Vagina (tissue), 2 donors: ENCODE measurements at places on chromosomes 7 and 10.

DNA sequence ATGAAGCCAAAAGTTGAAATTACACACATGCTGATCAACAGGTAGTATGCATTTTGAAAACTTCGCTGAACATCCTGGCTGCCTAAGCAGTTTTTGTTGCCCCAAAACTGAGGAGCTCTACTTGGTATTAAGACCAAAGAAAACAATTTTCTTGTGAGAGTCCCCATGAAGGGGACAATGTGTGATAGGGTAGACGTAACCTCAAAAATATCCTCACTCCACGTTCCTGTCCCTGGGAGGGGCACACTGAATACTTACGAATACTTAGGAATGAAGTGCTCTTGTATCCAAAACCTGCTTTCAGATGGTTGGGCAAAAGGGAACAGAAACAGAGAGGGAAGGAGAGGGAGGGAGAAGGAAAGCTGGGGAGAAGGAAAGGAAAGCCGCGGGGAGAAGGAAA lies 24.7 kb downstream of the CCDC6 start:
- no peak for DNase-seq

- DNase-seq, result peak; percentile 93
These were observed 49.0 kb upstream of the TMEM72 start for GRCh38 chr10:44862006-44862751.

- no peak for DNase-seq
These were observed 35.8 kb downstream of the FOXP2 start for GRCh38 chr7:114450431-114450830.

- no peak for DNase-seq
These were observed 84.8 kb upstream of the AGBL3 start for GRCh38 chr7:134901389-134902020.

DNA sequence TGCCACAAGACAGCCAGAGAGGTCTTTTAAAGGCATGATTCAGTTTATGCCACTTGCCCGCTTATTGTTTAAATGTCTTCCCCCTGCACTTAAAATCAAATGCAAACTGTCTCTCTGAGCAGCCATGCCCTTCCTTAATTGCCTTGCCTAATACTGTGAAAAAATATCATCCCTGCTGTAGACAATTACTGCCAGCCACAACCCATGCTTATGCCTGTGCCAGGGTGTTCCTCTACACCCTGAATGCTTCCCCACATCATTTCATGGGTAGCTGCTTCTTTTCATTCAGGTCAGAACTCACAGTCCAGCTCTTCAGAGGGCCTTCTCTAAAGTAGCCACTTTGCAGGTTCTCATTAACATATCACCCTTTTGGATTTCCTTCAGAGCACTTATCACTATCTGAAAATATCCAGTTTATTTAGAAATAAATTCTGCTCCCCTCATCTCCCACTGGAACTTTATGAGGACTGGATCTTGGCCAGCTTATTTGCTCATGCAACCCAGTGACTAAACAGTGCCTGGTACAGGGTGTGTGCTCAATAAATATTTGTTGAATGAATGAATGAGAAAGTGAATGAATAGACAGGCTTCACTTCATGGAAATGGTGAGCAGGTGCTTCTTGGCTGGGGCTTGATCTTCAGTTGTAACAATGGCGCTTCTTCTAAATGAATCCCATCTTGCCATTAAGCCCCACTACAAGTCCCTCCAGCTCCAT lies 162.4 kb upstream of the MDFIC start:
- no peak for DNase-seq

DNA sequence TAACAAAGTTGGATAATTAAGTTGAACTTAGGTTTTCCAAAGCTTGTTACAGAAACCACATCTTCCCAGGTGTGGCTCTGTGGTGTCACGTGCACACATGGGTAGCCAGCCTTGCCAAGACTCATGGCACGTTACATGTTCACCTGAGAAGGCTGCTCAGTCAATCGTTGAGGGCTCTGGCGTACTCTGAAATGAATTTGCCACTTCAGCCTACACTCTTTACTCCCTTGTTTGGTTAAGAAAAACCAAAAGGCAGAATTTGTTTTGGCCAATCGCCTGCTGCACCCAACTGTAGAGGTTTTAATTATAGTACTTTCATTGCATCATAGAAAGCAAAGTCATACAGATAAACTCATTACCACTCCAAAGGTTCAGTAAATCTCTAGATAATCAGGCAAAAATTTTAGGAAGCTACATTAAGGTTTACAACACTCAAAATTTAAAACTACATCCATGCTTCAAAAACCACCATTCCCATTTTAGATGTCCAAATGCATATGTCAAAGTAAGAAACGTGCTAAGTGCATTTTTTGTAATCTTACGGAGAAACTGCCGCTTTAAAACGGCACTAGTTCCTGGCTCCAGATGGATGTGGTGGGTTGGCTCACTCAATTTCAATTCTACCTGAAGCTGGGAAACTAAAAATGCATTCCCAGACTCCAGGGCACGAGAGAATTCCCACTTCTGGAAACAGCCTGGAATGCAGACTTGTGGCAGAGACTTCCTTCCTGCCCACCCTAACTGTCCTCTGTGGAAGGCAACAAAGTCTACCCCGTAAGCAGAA lies 88.4 kb downstream of the DIP2C start:
- DNase-seq, result no peak

DNA sequence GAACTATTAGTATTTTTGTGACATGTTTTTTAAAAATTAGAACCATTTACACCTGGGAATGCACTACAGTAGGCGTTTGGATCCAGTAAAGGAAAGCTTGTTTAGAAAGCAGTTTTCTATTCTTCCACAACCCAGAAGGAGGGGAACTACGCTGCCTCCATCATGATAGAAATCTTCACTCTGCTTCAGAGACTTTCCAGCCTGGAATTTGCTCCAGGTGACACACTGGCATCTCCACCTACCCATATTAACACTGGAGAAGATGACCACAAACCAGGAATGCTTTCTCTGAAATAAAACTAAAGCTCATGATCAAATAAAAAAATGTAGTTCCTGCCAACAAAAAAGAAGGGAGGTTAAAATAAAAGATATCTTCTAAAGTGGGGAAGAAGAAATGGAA lies 66.3 kb downstream of the ARHGAP22 start:
- DNase-seq, result no peak

GRCh38 chr7:121547544-121548092 lies 151.5 kb upstream of the FAM3C start:
- DNase-seq, result no peak

- no peak for DNase-seq
These were observed 150.8 kb upstream of the NPS start for GRCh38 chr10:127398140-127398970.

- no peak for DNase-seq
These were observed 9.0 kb downstream of the PIK3CG start for GRCh38 chr7:106874076-106874475.

GRCh38 chr7:94906065-94906851 lies 1.1 kb upstream of the PPP1R9A start:
- DNase-seq, result no peak

- no peak for DNase-seq
These were observed 2.6 kb downstream of the MBL2 start for GRCh38 chr10:52769966-52770365.

DNA sequence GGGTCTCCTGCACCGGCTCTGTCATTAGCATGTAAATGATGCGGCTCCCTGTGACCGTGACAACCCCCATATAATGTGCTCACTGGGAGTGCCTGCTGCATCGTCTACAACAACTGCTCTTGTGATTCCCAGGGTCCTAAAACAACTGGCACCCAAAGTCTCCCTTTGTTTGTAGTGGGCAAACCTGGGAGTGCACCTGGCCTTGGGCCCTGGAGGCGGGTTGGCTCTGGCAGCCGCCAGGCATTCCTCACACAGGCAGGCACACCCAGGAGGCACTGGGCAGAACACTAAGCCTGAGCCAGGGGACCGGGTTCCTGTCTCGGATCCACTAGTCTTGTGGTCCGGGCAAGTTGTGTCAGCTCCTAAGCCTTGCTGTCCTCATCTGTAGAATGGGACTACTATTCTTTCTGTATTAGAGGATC lies 115.5 kb upstream of the GPR26 start:
- DNase-seq, result peak; percentile 70

DNA sequence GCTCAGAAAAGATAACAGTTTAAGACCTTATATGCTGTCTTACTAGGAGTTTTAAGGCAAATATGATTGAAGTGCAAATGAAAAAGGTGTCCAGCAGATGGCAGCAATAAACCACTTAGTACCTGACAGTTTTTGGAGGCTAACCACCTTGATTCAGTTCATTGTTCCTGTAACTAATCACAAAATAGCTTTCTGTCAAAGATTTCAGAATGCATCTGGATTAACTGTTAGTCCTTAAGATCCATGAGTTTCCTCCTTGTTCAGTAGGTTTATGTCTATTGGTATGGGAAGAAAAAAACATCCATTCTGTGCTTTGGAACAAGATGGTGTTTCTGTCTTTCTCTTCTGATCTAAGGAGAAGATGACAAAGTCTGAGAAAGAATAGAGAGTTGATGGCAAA lies 46.6 kb downstream of the CCSER2 start:
- no peak for DNase-seq

- DNase-seq, result peak; percentile 81
These were observed 284 bp downstream of the CXCL12 start for GRCh38 chr10:44384601-44385025.

GRCh38 chr7:90817151-90817550 lies 221.0 kb downstream of the CDK14 start:
- no peak for DNase-seq

- no peak for DNase-seq
These were observed 10.0 kb downstream of the HHEX start for GRCh38 chr10:92699518-92700381.

GRCh38 chr7:101824440-101824839 lies 7.0 kb downstream of the CUX1 start:
- DNase-seq, result no peak

GRCh38 chr7:132480534-132480933 lies 95.7 kb downstream of the PLXNA4 start:
- DNase-seq, result no peak

GRCh38 chr10:133034092-133034491 lies 53.6 kb upstream of the ADGRA1 start:
- DNase-seq, result no peak

- no peak for DNase-seq
These were observed 2.0 kb downstream of the SRI start for GRCh38 chr7:88217675-88218428.

DNA sequence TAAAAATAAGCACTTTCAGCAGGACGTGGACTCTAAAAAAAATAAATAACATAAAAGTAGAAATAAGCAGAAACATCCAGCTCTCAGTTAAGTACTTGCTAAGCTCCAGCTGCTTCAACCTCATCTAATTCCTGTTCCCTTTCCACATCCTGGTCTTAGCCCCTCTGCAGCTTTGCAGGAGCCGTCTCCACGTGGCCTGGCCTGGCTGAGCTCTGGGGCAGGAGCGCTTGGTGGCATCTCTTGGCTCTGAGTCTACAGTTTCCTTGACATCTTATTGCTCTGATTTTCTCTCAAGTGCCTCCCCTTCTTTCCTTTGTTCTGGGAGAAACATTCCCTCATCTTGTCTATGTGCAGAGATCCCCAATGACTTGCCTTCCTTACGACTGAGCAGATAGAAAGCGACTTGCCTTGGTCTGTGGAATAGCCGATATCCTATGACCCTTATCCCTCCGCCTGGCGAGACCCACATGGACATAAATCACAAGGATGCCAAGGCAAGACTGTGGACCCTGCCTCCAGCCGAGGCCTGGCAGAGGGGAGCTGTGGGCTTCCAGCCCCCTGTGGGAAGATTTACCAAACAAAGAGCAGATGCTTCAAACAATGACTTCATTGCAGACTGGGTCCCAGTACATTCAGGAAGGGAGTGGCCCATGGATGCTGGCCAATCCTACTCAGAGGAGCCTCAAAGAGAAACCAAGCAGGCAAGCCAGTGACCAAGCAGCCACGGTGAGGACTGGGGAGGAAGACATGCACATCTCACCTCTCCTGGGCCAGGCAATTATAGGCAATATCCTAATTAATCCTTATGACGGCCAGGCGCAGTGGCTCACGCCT lies 61.9 kb downstream of the SPOCK2 start:
- DNase-seq, result no peak

- DNase-seq, result no peak
These were observed 72.3 kb upstream of the STEAP1B start for GRCh38 chr7:22572292-22572691.

GRCh38 chr7:155322530-155322929 lies 24.9 kb downstream of the INSIG1 start:
- DNase-seq, result no peak

DNA sequence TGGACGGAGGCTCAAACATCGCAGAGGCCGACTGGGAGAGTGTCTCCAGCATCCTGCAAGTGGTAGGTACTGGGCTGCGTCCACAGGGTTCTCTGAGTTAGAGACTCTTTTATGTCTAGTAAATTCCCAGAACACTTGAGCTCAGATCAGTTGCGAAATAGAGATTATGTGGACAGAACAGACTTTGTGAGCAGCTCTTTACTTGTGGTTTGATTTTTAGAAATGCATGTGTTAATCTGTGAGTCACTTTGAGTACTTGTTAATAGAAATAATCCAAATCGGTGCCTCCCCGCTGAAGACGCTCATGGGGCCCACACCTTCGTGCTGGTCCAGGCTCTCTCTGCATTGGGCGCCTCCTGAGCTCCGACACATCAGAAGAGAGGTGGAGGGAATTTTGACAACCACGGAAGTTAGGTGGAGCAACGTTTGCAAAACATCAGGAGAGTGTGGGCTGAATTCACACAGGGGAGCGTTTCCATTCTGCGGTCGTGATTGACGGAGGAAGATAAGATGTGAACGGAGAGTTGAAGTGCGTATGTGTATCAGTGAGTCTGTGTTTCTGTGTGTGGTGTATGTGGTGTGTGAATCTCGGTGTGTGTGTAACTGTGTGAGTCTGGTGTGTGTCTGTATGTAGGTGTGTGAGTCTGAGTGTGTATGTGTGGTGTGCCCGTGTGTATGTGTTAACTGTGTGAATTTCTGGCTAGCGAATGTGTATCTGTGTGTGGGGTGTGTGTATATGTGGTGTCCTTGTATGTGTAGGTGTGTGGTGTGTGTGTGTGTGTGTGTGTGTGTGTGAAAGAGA lies 32.1 kb downstream of the PFKP start:
- DNase-seq, result no peak

GRCh38 chr7:142592664-142593063 lies 156.6 kb upstream of the PRSS1 start:
- no peak for DNase-seq

DNA sequence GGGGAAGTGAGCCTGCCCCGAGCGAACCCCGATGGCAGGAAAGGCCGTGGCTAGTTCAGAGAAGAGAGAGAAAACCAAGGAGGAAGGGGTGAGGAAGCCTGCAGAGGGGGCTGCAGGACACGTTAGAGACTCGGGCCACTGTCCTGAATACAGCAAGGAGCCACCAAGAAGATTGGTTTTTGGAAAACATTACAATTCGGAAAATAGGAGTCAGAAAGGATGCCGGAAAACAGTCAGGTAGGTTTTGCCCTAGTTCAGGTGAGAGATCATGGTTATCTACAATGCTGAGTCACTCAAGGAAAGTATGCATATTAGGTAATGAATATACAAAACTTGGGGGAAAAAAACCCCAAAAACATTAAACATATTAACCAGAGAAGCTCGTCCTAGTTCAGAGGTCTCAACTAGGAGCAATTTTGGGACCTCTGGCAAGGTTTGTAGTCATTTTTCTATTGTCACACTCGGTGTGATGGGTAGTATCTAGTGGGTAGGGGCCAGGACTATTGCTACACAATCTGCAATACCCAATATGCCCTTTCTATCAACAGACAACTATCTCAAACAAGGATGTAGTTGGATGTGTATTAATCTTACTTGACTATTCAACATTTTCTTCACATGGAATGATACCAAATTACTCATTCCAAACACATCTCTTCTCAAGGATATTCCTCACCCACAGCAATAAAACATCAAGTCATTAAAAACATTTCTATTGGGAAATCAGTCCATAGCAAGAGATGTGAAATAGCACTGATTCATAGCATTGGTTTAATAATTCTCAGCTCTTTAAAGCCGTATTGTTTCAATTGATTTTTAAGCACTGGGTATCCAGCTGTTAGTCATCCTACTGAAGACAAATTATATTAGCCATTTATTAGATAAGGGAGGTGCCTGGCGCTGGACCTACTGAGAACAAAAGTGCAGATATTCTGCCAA lies 74.4 kb upstream of the RSU1 start:
- no peak for DNase-seq
